ENCODE measurements at places on chromosomes 6 and 20. TPM values are rescaled to one million over a fixed set of nuclear protein-coding genes. Genes with fewer than 3 reads are reported as not detected.

- H3K36me3 ChIP-seq: no peaks in the 10 kb centered on the region
- no peaks in the 10 kb centered on the region for H3K27me3 ChIP-seq
- no peaks in the 10 kb centered on the region for H3K4me1 ChIP-seq
- no peak overlapping the region for H3K27ac ChIP-seq
- H3K4me3 ChIP-seq: no peak overlapping the region
Measured at GRCh38 chr6:143007646-143008045, 53.0 kb upstream of the AIG1 start.

- H3K4me1 ChIP-seq: peaks cover 92% of the 10 kb centered on the region
- H3K36me3 ChIP-seq: peaks cover 20% of the 10 kb centered on the region
- no peak overlapping the region for H3K4me3 ChIP-seq
- DNase-seq: no peak
- H3K27ac ChIP-seq: no peak overlapping the region
Measured at GRCh38 chr20:58901488-58902402, 49.2 kb downstream of the GNAS start.

- H3K4me3 ChIP-seq: no peak overlapping the region
- no peaks in the 10 kb centered on the region for H3K36me3 ChIP-seq
- DNase-seq: no peak
- peaks cover 78% of the 10 kb centered on the region for H3K4me1 ChIP-seq
Measured at GRCh38 chr6:71388856-71389527, 100.4 kb downstream of the OGFRL1 start.

Gene EIF6
- total RNA-seq: 106 TPM

DNA sequence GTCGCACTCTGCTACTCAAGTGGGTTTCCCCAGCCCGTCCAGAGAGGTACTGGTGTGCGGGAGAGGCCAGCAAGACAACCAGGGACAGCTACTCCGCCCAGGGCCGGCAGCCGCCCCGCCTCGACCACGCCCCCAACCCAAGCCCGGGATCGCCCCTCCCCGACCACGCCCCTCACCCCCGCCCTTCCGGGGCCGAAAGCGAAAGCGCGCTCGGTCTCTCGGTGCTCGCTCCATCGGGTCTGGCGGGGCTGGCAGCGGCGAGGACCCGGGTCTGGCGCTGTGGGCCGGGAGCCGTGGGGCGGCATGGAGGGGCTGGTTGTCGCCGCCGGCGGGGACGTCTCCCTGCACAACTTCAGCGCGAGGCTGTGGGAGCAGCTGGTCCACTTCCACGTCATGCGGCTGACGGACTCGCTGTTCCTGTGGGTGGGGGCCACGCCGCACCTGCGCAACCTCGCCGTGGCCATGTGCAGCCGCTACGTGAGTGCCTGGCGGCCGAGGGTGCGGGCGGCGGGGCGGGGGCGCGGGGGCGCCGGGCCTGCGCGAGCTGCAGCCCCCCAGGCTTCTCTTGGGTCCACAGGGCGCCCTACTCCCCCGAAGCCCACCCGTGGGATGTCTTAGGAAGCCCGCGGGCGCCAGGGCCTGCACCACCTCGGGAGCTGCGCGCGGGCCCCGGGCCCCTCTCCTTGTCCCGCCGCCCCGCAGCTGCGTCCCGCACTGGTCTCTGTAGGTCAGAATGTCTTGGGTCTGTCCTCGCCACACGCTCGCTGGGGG lies at the start of gene PSMG4:
Gene PSMG4, plus strand, starts transcription at position 228 of the 771 bp plus-strand sequence. Its CDS starts 76 bp downstream, at position 304.
- H3K36me3 ChIP-seq: peaks cover 5% of the 10 kb centered on the region
- peaks cover 30% of the 10 kb centered on the region for H3K4me1 ChIP-seq
- peak; percentile 99 for DNase-seq
- peak within 1 kb of the TSS; percentile 81 for H3K27ac ChIP-seq
- H3K4me3 ChIP-seq: peak within 1 kb of the TSS; percentile 95

DNA sequence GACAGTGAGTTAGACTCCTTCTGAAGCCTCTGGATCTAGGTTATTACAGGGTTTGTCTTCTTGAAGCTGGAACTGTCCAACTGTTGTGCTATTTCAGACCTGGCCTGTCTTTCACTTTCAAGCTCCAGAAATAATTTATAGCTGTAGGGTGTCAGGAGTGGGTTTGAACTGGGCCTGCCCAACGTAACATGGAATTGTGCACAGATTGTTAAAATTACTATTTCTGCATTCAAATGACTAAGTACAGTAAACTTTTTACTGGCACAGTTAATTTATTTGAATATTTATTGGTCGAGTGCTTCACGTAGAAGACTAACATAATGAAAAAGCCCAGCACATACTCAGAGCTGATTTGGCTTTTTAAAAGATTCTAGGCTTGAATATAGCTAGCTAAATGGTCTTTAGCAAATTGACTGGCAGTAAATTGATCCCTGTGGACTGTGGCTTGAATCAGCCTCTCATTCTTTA lies 74.3 kb downstream of the ARID1B start:
- no peak overlapping the region for H3K27ac ChIP-seq
- H3K27me3 ChIP-seq: no peaks in the 10 kb centered on the region
- no peak overlapping the region for H3K4me3 ChIP-seq
- no peaks in the 10 kb centered on the region for H3K36me3 ChIP-seq

GRCh38 chr6:114793428-114793827 lies 450.6 kb upstream of the HS3ST5 start:
- no peak overlapping the region for H3K27ac ChIP-seq
- no peaks in the 10 kb centered on the region for H3K27me3 ChIP-seq
- H3K36me3 ChIP-seq: no peaks in the 10 kb centered on the region
- no peak overlapping the region for H3K4me3 ChIP-seq
- no peak for DNase-seq

- no peak overlapping the region for H3K27ac ChIP-seq
- H3K36me3 ChIP-seq: no peaks in the 10 kb centered on the region
- H3K4me1 ChIP-seq: no peaks in the 10 kb centered on the region
- no peak overlapping the region for H3K4me3 ChIP-seq
Measured at GRCh38 chr20:59453759-59454560, 150.4 kb upstream of the PHACTR3 start.

DNA sequence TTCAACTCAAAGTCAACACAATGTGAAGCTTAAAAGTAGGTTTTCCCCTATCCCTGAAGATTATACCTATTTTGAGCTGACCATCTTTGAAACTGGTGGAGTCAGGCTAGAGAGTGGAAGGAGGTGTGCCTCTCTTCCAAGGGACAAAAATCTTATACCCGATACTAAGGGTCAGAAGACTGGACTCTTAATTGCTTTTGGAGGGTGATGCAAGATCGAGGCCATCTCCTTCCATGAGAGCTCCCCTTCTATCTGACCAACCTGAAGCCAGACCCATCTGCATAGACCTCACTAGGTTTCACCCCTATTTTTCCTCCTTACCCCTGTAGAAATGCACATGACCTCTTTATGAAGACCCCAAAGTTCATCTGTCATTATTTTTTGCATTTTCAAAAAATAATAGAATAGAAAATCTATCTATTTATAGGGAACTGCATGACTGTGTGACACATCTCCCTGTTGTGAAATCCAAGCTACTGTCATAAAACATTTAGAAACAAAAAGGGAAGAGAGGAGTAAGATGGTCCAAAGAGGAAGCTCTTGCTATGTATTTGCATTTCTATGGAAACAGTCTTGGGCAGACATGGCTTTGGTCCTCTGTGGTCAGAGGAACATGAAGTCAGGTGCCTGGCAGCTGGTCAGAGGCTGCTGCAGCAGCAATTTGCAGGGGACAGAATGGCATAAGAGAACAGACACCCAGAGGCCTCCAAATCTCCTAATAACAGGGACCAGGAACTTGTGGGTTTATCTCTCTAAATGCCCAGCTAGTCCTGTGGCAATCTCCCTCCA lies 349.2 kb downstream of the MAFB start:
- no peaks in the 10 kb centered on the region for H3K27me3 ChIP-seq
- no peak overlapping the region for H3K4me3 ChIP-seq
- no peaks in the 10 kb centered on the region for H3K36me3 ChIP-seq
- H3K27ac ChIP-seq: no peak overlapping the region
- no peaks in the 10 kb centered on the region for H3K4me1 ChIP-seq
- DNase-seq: peak; percentile 86

DNA sequence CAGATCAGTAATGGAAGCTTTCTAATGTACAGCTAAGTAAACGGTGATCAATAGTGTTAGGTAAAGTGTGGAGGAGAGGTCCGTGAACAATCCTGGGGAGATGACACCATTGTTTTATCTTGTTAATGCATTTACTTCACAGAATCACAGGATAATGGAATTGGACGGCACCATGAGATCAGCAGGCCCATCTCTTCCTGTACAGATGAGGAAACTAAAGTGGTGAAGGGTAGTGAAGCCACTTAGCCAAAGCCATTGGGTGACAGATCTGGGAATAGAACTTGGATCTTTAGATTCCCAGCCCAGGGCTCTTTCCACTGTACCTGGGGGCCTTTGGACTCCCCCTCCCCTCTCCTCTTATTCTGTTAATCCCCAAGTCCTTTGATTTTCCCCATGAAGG lies 26.2 kb upstream of the IER3 start:
- H3K36me3 ChIP-seq: no peaks in the 10 kb centered on the region
- peaks cover 27% of the 10 kb centered on the region for H3K4me1 ChIP-seq
- H3K27me3 ChIP-seq: no peaks in the 10 kb centered on the region
- DNase-seq: no peak
- H3K4me3 ChIP-seq: no peak overlapping the region

- H3K27me3 ChIP-seq: no peaks in the 10 kb centered on the region
- H3K4me1 ChIP-seq: no peaks in the 10 kb centered on the region
- H3K36me3 ChIP-seq: no peaks in the 10 kb centered on the region
- DNase-seq: peak; percentile 84
- H3K4me3 ChIP-seq: no peak overlapping the region
Measured at GRCh38 chr6:34457742-34458735, 7.8 kb upstream of the PACSIN1 start.

GRCh38 chr6:36098920-36099647 lies 31.2 kb upstream of the MAPK13 start:
- H3K4me3 ChIP-seq: no peak overlapping the region
- H3K36me3 ChIP-seq: peaks cover 33% of the 10 kb centered on the region
- H3K4me1 ChIP-seq: peaks cover 35% of the 10 kb centered on the region
- H3K27me3 ChIP-seq: no peaks in the 10 kb centered on the region
- DNase-seq: no peak
- peak overlapping the region; percentile 41 for H3K27ac ChIP-seq

GRCh38 chr6:6614096-6614982 lies 25.8 kb downstream of the LY86 start:
- no peaks in the 10 kb centered on the region for H3K36me3 ChIP-seq
- DNase-seq: no peak
- H3K27me3 ChIP-seq: no peaks in the 10 kb centered on the region
- no peak overlapping the region for H3K27ac ChIP-seq
- H3K4me1 ChIP-seq: no peaks in the 10 kb centered on the region
- no peak overlapping the region for H3K4me3 ChIP-seq

Gene MCHR2
- total RNA-seq: not detected

- no peak overlapping the region for H3K4me3 ChIP-seq
- H3K4me1 ChIP-seq: peaks cover 3% of the 10 kb centered on the region
- DNase-seq: no peak
- no peaks in the 10 kb centered on the region for H3K36me3 ChIP-seq
- H3K27ac ChIP-seq: no peak overlapping the region
Measured at GRCh38 chr20:63748934-63749270, 9.3 kb downstream of the SLC2A4RG start.
